ENCODE measurements at places on chromosomes 4 and X.

DNA sequence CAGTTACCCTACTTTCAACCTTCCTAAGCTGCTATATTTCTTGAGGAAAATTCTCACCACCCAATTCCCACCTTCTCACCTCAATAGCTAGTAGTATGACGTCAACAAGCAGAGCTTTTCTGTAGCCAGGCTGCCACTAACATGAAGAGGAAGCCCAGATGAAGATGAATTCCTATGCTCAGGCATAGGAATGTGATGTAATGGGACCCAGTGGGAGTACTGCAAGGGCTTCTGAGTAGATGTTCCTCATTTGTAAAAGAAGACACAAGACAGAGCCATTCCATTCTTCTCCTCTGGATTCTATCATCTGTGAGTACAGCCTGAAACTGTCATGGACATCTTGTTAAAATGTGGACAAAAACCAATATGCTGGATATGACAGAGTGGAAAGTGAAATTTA lies 81.6 kb upstream of the KLF3 start:
- H3K27me3 ChIP-seq = no peaks in the 10 kb centered on the region
- no peaks in the 10 kb centered on the region for H3K36me3 ChIP-seq
- peaks cover 16% of the 10 kb centered on the region for H3K4me1 ChIP-seq
- no peak overlapping the region for H3K27ac ChIP-seq
- H3K4me3 ChIP-seq = no peak overlapping the region

DNA sequence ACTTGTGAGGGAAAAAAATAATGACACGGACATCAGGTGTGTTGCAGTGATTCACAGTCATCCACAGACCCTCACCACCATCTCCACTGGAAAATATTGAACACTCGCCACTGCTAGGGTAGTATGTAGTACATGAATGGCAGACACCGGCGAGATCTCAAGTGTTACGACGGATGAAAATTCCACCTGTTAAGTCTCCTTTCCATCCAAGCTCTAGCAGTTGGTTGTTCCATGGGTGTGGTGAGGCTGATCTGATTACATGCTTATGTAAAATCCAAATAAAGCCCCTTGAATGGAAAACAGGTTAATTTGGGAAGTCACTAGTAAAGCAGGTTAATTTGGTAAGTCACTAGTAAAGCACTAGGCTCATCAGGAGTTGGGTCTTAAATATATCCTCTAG lies 1.1 kb upstream of the ARMCX4 start:
- H3K4me3 ChIP-seq = no peak overlapping the region
- H3K36me3 ChIP-seq = no peaks in the 10 kb centered on the region
- H3K27me3 ChIP-seq = no peaks in the 10 kb centered on the region
- no peaks in the 10 kb centered on the region for H3K4me1 ChIP-seq
- H3K27ac ChIP-seq = no peak overlapping the region

- no peak overlapping the region for H3K27ac ChIP-seq
- no peaks in the 10 kb centered on the region for H3K36me3 ChIP-seq
- H3K4me3 ChIP-seq = no peak overlapping the region
These were observed 526.4 kb upstream of the PRKX start for GRCh38 chrX:4239650-4240540.

DNA sequence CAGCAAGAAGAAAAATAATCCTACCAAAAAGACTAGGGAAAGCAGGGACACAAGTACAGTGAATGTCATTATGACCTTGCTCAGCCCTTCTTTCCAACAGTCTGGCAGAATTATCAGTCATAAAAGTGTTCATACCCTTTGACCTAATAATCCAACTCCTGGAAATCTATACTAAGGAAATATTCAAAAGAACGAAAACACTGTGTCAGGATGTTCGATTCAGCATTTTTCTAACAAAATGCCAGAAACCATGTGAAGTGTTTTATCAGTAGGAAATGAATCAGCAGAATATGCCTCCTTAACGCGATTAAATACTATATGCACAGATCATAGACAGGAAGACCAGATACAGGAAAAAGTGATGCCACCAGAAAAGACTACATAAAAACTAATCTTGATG lies 16.2 kb upstream of the S100G start:
- no peaks in the 10 kb centered on the region for H3K27me3 ChIP-seq
- H3K4me3 ChIP-seq = no peak overlapping the region
- H3K36me3 ChIP-seq = no peaks in the 10 kb centered on the region
- no peak overlapping the region for H3K27ac ChIP-seq
- DNase-seq = no peak
